Fibroblast of lung (primary cell): ENCODE measurements at places on chromosomes 6 and 20.

GRCh38 chr6:51466427-51466826 lies 621.0 kb downstream of the PKHD1 start:
- no peak for DNase-seq

DNA sequence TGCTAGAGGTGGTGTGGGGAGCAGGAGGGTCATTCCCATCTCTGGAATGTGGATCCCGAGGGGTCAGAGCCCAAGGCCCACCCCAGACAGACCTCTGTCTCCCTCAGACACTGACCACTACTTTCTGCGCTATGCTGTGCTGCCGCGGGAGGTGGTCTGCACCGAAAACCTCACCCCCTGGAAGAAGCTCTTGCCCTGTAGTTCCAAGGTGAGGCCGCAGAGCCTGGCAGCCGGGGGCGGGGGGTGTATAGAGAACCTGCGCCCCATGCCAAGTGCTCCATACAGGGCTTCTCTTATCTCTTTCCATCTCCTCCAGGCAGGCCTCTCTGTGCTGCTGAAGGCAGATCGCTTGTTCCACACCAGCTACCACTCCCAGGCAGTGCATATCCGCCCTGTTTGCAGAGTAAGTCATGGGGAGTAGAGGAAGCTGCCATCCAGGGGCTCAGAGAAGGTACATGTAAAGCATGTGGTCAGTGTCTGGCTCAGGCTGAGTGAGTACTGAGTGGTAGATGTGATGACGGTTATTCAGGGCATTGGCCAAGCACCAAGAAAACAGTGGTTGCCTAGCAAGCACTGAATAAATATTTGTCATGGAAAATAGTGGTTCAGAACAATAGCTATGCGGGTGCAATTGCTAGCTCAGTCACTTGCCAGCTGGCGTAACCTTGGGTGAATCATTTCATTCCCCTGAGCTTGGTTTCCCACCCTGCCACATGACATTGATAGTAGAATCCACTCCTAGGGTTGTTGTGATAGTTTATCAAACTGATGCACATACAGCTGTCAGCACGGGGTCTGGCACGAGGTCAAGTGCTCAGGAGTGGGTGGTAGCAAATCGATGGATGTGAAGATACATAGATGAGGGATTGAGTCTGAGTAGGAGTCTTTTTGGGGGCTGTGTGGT lies 3.5 kb downstream of the PIGT start:
- peak; percentile 97 for DNase-seq

DNA sequence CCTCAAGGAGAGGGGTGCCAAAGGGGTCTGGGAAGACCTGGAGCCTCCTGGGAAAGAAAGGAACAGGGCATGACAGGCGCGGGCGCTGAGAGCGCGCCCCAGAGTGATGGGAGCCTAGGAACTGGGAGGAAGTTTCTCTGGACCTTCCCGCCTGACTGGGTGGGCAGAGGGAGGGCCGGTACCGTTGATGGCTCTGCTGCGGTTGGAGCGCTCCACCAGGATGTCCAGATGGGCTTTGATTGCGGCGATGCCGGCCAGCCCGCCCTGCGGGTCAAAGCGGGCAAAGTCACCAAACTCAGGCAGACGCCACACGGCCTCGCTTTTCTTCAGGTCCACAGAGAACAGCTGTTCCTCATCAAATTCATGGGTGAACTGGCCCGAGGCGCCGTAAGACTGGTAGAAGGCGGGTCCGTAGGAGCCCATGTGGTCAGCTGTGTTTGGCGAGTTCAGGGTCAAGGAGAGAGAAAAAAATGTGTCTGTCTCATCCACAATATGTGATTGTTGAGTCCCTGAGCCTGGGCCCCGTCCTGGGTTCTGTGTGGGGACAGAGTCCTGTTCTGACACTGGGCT lies 1.5 kb downstream of the HLA-DOA start:
- no peak for DNase-seq

- DNase-seq = peak; percentile 48
Observed at GRCh38 chr20:12207875-12208274, 290.2 kb downstream of the BTBD3 start.

- DNase-seq = no peak
Observed at GRCh38 chr6:41655646-41656001, 17.4 kb downstream of the MDFI start.

GRCh38 chr20:25061103-25061799 lies 3.3 kb upstream of the ACSS1 start:
- DNase-seq = no peak

GRCh38 chr6:133553652-133554051 lies 312.5 kb downstream of the EYA4 start:
- peak; percentile 56 for DNase-seq

DNA sequence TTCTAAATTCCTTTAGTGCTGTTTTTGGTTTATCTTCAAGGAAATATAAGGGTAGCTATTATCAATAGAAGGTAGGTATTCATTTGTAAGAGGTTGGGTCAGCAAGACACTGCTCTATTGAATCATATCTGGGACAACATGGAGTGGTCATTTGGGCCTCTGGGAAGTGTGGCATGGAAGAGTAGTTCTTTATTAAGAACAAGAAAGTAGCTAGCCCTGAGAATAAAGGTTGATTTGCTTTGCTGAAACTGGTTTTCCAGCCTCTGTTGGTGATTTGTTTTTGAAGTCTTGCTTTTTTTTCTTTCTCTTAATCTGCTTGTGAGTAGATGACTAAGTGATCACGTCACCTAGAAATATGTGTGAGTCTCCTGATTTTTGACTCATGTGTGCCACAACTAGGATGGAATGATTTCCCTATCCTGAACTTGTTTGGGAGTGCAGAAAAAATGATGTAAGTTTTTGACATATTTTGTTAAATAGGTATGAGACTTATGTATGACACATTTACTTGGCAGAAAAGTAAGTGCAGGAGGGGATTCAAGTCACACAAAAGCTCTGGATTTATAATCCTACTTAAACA lies 381.8 kb downstream of the CENPW start:
- DNase-seq = peak; percentile 96
